ENCODE measurements at places on chromosomes 16 and 17.

DNA sequence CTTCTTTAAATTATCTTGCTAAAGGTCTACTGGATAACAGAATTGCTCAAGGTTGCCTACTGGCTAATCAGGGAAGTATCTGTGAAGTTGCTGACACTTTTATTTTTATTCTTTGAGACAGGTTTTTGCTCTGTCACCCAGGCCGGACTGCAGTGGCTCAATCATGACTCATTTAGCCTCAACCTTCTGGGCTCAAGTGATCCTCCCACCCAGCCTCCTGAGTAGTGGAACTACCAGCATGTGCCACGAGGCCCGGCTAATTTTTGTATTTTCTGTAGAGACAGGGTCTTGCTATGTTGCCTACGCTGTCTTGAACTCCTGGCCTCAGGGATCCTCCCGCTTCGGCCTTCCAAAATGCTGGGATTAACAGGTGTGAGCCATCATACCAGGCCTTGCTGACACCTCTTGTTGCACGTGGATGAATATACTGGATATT is 43.1 kb downstream of the GLG1 start:
- no peak for DNase-seq

GRCh38 chr16:80989801-80990200 is 16.9 kb downstream of the CMC2 start:
- no peak for DNase-seq

DNA sequence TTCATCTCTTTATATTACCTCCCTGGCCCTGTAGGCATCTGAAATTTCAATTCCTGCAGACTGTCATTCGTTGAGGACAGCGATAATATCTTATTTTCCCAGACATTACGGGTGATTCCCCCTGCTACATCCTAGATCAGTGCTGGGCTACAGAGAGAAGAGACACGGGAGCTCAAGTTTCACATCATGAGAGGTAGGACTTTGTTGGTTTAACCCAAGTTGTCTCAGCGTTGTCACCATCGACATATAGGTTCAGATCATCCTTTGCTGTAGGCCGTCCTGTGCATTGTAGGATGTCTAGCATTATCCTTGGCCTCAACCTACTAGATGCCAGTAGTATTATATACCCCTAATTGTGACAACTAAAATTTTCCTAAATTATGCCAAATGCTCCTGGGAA is 19.3 kb downstream of the MT1X start:
- no peak for DNase-seq

DNA sequence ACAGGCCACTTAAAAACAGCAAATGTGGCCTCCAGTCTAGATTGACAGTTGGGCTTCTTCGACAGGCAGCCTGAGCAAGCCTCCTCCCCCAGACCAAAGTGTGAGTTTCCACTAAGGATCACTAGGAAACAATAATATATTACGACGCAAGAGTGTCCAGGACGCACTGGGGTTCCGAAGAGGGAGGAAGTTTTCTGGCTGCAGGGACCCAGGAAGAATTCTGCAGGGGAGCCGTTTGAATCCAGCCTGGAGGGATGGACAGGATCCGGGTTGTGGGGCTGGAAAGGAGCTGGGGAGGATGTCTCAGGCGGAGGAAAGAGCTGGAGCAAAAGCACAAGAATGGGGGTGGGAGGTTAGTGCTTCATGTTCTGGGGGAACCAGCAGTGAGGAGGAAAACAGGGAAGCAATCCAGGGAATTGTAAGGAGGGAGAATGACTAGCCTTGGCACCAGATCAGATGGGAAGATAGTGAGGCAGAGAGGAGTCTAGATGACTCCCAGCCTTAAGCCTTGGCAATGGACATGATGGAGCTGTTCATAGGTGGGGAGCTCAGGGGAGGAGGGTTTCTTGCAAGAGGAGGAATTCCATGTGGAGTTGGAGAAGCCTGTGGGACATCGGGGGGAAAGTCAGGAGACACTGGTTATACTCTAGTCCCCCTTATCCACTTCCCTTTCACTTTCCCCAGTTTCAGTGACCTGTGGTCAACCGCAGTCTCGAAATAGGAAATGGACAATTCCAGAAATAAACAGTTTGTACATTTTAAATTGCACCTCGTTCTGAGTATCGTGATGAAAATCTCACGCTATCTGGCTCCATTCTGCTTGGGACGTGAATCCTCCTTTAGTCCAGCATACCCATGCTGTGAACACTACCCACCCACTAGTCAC is 26.6 kb downstream of the NGFR start:
- no peak for DNase-seq

DNA sequence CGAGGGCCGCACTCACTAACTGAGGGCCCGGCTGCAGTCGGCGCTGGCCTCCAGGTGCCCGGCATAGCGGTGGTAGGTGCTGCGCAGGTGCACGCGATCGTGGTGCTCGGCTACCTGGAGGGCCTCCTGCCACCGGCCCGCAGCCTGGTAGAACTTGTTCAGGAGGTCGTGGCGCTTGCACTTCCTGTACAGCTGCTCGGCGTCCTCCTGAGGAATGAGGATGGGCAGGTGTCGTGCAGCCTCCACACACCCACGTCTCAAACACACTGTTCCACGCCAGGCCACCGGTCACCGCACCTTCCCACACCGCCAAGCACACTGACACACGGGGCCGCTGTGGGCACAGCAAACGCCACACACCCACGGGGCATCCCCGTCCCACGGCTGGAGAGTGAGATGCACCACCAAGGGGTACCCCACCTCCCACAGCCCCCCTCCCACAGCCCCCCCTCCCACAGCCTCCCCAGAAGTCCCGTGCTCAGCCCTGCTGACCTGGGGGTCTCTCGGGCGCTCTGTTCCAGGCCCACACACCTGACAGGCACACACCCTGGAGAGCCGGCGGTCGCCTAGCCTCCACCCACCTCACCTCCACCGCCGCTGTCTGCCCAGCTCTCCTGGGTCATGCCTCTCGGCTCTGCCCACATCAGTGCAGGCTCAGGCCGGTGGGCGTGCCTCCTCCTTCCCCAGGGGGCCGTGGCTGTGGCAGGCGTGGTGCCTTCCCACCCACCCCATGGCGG is 7.4 kb upstream of the TMEM204 start:
- DNase-seq, result no peak

- DNase-seq, result no peak
Measured at GRCh38 chr17:43529947-43530287, 16.2 kb downstream of the ETV4 start.

GRCh38 chr16:78150233-78150632 is 50.8 kb downstream of the WWOX start:
- DNase-seq, result no peak

DNA sequence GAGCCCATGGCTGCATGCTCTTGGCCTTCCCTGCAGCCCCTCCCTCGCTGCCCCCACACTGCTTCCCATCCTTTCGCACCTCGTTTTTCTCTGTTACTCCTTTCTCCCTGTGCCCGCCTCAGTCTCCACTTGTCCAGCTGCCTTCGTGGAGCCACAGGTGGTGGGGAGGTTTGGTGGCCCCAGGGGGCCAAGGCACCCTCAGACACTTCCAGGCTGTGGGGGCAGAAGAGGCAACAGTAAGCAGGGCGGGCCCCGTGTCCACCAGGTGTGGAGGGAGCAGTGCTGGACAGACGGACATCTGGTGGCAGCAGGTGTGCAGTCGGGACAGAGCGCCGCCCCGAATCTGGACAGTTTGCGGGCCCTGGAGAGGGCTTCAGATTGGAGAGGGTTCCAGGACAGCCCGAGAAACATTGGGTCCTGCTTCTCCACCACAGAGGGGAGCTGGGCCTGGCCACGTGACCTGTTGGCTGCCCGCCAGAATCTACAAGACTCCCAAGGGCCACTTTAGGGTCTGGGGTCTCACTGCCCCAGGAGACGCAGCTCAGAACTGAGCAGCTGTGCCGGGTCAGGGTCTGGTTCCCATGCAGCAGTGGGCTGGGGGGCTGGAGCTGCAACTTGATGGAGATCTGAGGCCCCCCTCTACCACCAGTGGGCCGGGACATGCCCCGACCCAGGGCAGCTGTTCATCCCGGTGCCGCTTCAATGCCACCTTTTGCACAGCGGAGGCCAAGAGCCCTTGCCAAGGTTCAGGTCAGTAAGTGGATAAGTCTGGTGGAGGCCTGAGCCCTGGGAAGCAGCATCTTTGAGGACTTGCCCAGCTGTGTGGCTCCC is 22.8 kb downstream of the BAHCC1 start:
- no peak for DNase-seq

DNA sequence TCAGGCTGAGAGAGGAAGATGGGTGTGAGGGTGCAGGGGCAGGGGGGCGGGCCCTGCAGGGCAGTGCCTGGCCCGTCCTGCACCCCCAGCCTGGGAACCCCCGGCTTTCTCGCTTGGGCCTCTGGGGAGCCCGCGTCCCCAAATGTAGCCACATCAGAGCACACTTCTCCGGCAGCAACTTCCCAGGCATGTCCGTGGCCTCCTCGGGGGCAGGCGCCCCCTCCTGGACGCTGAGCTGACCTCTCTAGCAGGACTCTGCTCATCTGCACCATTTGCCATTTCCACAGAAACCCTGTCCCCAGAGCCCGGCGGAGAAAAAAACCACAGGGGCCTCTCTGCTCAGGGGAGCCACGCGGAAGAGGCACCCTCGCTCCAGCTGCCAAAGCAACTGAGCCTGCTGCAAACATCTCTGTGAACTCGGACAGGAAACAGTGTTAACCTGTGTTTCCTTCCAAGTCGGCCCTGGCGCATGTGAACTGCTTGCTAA is 63.4 kb downstream of the KLHDC4 start:
- no peak for DNase-seq

DNA sequence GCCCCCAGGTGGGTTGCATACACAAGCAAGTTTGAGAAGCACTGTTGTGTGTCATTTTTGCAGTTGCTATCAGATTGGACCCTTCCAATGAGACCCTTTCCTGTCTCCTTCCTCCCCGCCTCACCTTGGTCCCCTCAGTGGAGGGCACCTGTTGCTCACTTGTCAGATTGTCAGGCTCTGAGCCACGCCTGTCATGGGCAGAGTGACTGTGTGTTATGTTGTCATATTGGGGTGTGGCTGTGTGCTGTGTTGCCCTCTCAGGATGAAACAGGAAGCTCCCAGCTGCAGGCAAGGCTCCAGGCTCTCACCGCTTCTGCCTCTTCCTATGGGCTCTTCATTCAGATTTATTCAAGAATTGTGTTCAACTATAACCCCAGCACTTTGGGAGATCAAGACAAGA is 302.9 kb downstream of the CPPED1 start:
- DNase-seq, result no peak

GRCh38 chr17:76241204-76241538 is 878 bp upstream of the RNF157 start:
- no peak for DNase-seq

GRCh38 chr17:42405963-42406495 is 17.0 kb downstream of the CAVIN1 start:
- DNase-seq, result peak; percentile 50

- DNase-seq, result no peak
Measured at GRCh38 chr17:81941484-81942166, 4.5 kb upstream of the PYCR1 start.

- no peak for DNase-seq
Measured at GRCh38 chr17:57895382-57896060, 45.7 kb upstream of the MRPS23 start.

- no peak for DNase-seq
Measured at GRCh38 chr17:6714315-6714874, 1.2 kb upstream of the SLC13A5 start.

- no peak for DNase-seq
Measured at GRCh38 chr16:55495616-55496289, 13.1 kb upstream of the LPCAT2 start.

GRCh38 chr17:39054111-39054645 is 87.0 kb upstream of the FBXO47 start:
- no peak for DNase-seq

DNA sequence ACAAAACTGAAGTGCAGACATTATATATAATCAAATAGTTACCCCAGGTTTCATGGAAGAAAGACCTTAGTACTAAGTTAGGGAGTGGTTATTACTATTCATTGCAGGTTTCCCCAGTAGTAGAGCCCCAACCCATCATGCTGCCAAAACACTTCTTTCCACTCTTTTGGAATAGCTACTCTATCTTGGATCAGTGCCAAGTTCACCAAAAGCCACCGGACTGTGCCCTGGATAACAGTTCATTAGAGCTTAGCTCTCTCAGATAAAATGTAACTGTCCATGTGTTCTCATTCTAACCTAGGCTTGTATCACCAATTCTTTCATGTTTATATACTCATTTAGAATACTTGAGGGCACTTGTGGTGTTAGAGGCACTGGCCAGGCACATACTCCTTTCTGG is 540.1 kb upstream of the C16orf82 start:
- no peak for DNase-seq

DNA sequence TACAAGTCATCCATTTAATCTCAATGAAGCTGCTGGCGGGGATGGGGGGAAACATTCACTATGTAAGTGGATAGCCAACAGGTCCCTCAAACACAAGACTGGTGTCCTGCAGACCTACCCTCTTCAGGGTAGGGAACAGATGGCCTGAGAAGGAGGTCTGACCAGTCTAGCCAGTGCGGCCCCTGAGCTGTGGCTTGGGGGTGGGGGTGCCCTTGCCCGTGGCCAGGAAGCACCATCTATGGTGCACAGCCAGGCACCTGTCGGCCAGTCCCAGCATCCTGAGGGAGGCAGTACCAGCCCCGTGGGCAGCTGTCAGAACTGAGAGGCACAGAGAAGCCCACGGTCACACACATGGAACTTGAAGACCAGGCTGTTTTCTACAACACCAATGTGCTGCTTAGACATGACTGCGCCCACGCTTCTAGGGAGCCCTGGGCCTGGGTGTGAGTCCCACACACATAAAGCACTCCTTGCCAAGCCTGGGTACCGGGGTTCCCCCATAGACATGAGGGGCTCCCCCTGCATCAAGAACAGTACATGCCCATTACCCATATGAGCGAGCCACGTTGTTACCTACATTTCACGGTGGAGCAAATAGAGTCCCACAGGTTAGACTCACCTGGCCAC is 40.9 kb downstream of the RMI2 start:
- no peak for DNase-seq

- DNase-seq, result no peak
Measured at GRCh38 chr16:1237990-1238389, 2.5 kb upstream of the TPSAB1 start.

GRCh38 chr17:6393351-6393952 is 41.5 kb downstream of the AIPL1 start:
- DNase-seq, result no peak

GRCh38 chr16:54373534-54374520 is 87.2 kb upstream of the IRX3 start:
- DNase-seq, result no peak

GRCh38 chr16:67158637-67159600 is 790 bp downstream of the TRADD start:
- peak; percentile 50 for DNase-seq

DNA sequence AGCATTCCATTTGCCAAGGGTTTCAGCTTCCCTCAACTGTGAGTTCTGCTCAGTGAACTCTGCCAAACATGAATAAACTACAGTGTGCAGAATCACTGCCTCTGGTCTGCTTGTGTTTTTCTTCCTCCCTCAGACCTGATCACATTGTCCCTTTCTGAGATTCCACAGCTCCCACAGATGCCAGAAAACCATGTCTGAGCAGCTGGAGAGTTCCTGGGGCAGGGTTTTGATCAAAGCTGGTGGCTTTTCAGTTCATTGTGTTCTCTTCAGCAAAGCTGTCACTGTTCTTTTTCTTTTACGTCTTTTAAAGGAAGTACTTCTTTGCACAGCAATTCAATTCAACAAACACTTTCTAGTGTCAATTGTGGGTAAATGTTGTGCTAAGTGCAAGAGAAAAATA is 555.8 kb downstream of the RBFOX1 start:
- no peak for DNase-seq

- no peak for DNase-seq
Measured at GRCh38 chr17:53270936-53271335, 551.8 kb upstream of the KIF2B start.

GRCh38 chr17:61247439-61247838 is 152.2 kb upstream of the TBX2 start:
- DNase-seq, result no peak

- DNase-seq, result no peak
Measured at GRCh38 chr17:27506348-27507218, 50.3 kb downstream of the KSR1 start.

- DNase-seq, result no peak
Measured at GRCh38 chr17:69677130-69677529, 262.6 kb downstream of the MAP2K6 start.

Data from stimulated activated CD4-positive, alpha-beta T cell treated with anti-CD3 and anti-CD28 coated beads, Interleukin-1b, Interleukin-23, amount 100 ng/mL, for 1 hour (primary cell).